ENCODE measurements at places on chromosomes 16 and 17.

GRCh38 chr16:78689028-78689427 is 589.6 kb downstream of the WWOX start:
- DNase-seq: no peak

DNA sequence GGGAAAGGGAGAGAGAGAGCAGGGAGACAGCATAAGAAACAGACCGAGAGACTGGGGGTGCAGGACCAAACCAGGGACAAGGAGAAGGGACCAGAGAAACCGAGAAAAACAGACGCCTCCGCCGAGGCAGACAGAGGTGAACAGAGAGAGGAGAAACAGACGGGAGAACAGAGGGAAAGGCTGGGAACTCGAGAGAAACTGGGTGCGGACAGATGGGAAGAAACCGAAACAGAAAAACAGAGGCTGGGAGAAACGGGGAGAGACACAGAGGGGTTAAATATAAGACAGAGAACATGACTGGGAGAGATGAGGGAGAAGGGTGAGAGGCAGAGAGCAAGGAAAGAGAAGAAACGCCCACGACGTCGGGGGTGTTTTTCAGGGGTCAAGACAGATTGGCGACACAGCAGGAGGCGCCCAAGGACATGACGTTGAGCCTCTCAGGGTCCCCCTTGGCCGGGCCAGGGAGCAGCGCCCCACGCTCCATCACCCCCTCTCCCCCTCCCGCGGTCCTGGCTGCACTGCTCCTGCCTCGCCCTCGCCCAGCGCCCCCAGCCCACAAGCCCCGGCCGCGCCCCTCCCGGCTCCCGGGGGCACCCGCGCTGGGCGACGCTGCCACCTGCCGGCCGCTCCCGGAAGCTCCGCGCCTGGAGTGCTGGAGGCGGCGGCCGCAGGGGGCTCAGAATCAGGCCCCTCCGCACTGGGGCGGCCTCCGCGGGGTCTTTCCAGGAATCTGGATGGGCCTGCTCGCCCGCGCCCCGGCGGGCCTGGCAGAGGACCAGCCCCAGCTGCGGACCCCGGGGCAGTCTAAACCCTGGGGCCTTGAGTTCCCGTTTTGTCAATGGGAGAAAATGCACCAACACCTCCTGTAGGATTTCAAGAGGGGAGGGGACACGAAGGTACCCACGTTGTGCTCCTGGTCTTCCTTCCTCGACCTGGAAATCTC is 1.3 kb upstream of the TMEM92 start:
- DNase-seq: no peak

DNA sequence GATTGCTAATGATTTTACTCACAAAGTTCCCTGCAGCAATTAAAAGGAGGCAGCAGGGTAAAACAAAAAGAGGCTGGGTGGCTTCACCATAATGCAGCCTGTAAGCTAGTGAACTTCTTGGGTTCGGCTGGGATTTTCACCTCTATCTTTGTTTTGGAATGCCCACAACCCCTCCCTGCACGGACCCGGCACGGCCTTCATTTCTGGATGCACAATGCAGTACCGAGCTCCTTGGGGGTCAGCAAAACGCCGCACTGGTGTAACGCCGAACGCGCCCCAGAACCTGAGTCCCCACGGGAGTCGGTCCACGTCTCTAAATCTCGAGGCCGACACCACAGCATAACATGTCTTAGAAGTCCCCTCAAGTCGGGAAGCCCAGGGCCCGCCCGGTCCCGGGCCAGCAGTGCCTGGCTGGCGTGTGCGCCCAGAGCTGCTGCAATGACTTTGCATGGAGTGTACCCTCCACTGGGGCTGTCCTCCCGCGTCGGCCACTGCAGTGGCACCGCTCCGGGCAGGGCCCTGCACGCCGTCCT is 759 bp downstream of the UBE2O start:
- DNase-seq: no peak

DNA sequence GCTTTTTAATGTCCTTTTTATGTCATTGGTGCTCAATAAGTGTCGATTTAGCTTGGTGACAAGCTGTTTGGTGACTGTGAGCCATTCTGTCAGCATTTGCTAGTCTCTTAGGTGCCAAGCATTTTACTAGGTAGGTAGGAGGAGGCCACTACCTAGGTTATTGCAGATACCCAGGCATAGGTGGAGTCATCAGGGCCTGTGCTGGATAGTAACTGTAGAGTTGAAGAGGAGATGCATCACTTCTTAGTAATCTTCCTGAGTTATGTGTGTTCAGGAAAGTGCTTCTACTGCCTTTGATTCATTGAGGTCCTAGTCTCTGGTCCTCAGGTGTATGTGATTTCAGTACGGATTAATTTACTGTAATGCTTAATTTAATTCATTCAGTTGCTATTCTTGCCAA is 17.7 kb downstream of the USP10 start:
- no peak for DNase-seq

DNA sequence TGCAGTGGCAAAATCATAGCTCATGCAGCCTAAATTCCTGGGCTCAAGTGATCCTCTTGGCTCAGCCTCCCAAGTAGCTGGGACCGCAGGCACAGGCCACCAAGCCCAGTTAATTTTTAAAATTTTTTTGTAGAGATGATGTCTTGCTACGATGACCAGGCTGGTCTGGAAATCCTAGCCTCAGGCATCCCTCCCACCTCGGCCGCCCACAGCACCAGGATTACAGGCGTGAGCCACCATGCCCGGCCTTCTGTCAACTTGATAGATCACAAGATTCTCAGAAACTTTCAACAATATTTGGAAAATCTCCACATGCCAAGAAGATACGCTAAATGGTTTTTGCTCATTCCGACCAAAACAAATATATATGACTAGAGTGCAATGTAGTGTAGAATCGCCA is 111.0 kb downstream of the ADCY9 start:
- DNase-seq: no peak

GRCh38 chr16:71916397-71916920 is 21.1 kb downstream of the IST1 start:
- DNase-seq: no peak

- DNase-seq: no peak
These were observed 282.6 kb downstream of the IRF8 start for GRCh38 chr16:86181526-86181925.

GRCh38 chr16:46638947-46639925 is 18.1 kb upstream of the SHCBP1 start:
- DNase-seq: no peak

GRCh38 chr17:83183145-83183948 is 103.9 kb downstream of the METRNL start:
- DNase-seq: no peak

DNA sequence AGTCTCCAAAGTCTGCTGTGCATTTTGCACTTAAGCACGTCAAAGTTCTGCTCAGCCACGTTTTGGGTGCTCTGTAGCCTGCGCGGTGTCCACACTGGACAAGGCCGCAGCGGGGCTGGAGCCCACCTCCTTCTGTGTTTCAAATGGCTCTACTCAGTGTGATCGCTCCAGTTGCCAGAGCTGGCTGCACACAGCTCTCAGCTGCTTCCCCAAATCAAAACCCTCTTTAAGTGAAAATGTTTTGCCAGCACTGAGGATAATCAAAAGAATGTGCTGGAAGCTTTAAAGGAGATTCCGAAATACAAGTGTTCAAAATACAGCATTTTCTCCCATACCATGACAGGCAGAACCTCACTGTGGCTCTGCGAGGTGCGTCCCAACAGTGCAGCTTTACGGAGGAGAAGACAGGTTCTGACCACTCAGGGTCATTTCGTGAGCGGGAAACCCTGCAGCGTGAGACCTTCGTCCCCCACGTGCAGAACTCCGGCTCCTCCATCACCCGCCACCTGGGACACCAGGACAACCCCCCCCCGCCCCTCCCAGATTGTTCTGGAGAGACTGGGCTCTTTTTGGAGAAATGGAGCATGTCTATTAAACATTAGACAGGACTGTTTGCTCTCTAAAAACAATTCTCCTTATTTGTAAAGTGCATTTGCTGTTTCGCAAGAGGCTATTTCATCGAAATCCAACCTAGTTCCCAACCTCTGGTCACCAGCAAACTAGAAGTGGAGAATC is 16.6 kb downstream of the TBC1D16 start:
- no peak for DNase-seq
